ENCODE measurements at places on chromosomes 5 and 9.

GRCh38 chr5:151570058-151570457 lies 21.1 kb downstream of the FAT2 start:
- DNase-seq = no peak

GRCh38 chr5:69502767-69503488 lies 10.3 kb downstream of the OCLN start:
- no peak for DNase-seq

DNA sequence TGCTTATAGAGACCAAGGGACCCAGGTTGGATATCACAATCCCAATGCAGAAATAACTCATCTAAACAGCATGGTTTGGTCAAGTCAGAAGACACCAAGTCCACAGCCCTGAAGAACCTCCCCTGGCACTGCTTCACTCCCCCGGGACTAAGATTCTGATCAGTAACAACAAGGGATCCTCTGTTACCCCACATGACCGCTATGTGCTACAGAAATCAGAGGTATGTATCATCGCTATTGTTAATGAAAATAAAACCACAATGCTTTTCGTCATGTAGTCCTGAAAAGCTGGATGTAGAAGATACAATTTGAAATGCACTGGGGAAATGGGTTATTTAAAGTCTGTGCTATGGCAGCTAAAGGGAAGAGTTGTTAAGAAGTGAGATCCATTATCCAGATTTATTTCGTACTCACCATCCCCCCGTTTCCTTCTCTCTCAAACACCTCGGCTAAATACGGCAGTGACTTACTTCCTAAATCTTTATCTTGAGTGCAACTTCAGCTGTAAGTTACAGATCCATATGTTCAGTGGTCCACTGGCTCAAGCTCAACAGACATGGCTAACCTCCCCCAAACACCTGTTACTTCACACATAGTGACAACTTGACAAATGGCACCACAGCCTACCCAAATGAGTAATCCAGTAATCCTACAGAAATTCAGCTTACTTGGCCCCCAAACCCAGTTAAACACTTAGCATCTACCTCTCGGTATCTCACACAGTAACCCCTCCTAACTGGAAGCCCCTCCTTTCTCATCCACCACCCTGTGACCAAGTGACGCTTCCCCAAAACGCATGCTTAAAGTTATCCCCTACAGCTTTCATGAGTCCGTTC lies 129.2 kb downstream of the MYO10 start:
- no peak for DNase-seq

GRCh38 chr9:129597355-129598088 lies 23.4 kb downstream of the C9orf50 start:
- peak; percentile 68 for DNase-seq

GRCh38 chr9:86408121-86408520 lies 53.9 kb upstream of the TUT7 start:
- DNase-seq = no peak

GRCh38 chr9:37927601-37928551 lies 23.9 kb upstream of the SLC25A51 start:
- no peak for DNase-seq

- DNase-seq = no peak
Observed at GRCh38 chr9:14309403-14309802, 4.5 kb downstream of the NFIB start.

- DNase-seq = no peak
Observed at GRCh38 chr5:54113060-54113459, 197.3 kb downstream of the ARL15 start.

- DNase-seq = no peak
Observed at GRCh38 chr5:110179321-110179720, 489.6 kb downstream of the MAN2A1 start.

- DNase-seq = no peak
Observed at GRCh38 chr9:107018861-107019545, 156.0 kb downstream of the ZNF462 start.

DNA sequence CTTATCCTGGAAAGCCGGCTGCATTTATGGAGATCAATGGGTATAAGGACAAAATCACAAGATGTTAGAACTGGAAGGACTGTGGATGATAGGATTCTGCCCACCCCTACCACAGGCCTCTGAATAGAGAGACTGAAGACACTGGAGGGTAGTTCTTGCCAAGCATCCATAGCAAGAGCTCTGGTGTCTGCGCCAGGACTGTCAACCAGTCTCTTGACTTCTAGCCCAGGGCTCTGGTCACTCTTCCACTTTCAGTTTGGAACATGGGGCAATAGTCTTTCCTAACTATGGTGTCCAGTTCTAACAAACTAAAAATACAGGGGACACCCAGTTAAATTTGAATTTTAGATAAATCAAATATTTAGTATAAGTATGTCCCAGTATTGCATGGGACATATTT lies 23.4 kb downstream of the LARP1 start:
- no peak for DNase-seq

- DNase-seq = no peak
Observed at GRCh38 chr5:134507452-134507851, 18.0 kb upstream of the JADE2 start.

DNA sequence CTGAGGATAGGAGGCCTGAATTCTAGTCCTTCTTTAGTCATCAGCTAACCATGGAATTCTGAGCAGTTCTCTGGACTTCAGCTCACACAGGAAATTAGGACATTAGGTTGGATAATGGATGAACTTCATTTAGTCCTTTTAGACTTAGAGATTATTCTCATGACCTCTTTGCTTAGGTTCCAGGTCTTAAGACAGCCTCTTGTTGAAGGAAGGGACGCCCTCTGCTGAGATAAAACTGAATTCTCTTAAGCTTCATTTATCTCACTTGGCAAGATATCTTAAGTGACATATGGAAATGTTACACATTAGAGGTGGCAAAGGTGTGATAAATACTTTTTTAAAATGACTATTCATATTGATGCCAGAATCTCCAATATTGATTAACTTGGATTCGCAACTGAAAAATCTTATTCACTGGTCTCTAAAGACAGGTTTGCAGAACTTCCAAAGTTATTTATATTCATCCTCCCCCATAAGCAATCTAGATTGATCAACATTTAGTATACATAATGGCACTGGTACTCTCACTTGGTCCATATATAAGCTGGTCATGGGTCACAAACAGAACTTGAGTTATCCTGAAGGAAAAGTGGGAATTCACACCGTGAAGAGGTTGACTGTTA lies 16.9 kb upstream of the ZNF366 start:
- no peak for DNase-seq

- DNase-seq = no peak
Observed at GRCh38 chr9:117354244-117354847, 60.5 kb downstream of the ASTN2 start.

DNA sequence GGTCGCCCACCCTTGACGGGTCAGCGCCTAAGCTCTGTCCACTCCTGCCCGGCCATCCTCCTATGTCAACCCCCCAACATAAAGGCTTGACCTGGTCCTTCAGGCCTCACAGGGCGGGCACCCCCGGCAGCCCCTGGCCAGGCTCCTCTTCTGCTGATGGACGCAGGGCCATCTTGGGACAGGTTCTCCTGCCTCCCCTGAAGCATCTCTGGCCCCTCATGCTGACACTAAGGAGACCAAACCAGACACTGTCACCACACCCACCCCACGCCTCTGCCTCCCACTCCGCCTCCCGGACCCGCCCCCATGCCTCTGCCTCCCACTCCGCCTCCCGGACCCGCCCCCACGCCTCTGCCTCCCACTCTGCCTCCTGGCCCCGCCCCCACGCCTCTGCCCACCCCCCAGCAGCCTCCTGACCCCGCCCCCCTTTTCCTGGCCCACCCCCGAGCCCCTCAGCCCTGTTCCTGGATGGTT lies 6.8 kb downstream of the OBP2A start:
- DNase-seq = no peak

DNA sequence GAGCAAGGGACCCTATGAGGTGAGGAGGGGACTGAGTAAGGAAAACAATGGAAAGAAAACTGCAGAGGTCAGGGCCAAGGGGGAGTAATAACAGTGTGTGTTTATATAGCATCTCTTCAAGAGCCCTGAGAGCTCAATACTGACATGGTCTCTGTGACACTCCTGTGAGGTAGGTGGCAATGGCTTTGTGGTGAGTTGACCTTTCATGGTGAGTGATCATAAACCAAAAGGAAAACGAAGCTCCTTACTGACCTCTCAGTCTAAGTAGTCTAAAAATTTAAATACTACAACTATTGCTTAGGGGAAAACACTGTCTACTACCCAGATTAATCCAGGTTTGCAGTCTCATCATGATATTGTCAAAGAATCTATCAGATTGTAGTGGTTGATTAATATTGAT lies 130.9 kb downstream of the SNCAIP start:
- no peak for DNase-seq

DNA sequence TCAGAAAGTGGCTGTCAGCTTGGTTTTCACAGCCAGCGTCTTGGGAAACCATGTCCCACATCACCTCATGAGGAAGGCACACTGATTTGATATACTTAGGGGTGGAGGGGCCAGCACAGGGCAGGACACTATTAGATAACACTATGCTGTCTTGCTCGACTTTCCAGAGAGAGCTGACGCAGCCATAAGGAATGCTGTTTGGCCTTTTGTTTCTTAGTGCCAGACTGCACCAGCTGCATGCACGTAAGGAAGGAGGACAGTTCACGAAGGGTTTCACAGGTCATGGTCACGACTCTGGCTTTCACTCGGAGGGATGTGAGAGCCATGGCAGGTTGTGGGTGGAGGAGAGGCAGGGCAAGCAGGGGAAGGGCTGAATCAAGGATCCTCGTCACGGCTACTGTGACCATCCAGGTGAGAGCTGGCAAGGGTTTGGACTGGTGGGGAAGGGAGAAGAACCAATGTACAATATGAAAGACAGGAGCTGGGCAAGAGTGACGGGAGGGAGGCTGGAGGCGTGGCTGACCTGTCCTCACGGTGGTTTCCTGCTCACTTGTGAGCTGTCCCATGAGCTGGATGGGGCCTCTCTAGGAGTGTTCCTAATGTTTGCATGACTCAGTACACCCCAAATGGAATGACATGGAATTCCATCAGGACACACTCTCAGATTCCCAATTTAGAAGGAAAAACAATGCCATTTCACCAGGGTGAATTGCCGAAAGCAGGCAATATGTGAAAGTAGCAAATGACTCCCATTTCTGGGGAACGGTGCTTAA lies 61.7 kb downstream of the OTULIN start:
- DNase-seq = no peak

DNA sequence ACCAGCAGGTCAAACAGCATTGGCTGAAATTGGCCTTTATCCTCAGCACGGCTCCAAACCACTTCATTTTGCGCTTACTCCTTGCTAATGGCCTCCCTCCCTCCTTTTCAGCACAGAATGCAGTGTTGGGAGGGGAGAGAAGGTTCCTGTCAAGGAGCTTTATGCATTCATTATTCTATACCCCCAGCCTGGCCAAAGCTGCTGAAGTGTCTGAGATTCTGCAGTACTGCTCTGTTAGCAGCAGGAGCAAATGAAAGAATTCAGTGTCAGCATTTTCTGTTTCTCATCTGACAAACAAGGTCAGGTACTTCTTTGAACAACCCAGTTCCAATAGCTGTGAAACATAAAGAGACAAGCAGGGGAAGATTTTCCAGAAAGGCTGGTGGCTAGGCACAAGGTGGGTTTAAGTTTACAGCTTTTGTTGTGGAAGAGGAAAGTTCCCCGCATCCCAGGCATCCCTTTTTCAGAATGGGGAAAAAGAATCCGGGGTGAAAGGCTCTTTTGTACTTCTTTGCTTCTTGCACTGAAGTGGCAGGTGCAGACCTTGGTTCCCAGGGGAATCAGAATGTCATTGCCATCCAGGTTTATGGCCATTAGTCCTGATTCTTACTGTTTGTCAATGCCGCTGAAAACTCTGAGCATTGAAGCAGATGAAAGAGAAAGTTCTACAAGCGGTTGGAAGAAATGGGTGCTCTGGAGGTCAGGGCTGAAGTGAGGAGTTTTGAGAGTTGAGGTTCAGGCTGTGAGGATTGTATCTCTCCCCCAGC lies 109.3 kb upstream of the APC start:
- DNase-seq = no peak

DNA sequence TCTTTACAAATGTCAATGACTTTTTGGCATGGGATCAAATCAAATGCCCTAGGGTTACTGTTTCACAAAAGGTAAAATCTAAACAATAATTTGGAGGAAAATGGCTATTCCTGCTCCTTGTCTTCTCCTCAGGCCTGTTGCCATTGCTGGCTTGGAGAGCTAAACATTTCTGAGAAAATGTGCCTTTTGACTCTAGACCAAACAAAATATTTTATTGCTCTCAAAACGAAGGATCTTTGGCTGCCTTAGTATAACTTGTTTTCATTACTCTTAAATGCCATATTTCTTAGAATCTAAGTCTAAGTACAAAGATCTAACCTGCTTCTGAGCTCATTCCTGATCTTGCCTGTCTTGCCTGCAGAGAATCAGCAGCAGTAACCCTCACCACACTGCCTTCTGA lies 116.6 kb downstream of the MUSK start:
- DNase-seq = no peak

- no peak for DNase-seq
Observed at GRCh38 chr5:158170060-158170459, 311.1 kb upstream of the CLINT1 start.

DNA sequence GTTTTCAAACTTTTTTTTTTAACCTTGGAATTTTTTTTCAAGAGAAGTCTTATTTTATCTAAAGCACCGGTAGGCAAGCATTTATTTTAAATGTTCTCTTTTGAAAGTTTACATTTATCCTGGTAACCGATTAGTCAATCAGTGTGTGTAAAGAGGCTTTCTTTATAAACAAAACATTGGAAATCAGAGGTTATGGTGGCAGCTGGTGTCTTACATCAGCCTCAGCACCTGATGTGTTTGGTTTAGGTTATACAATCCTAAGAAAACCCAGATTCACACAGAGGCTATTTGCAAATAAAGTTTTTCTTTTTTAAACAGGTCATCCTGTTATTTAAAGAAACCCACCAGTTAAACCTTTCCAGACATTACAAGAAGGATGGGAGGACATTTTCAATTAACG lies 173.3 kb upstream of the GDNF start:
- no peak for DNase-seq

DNA sequence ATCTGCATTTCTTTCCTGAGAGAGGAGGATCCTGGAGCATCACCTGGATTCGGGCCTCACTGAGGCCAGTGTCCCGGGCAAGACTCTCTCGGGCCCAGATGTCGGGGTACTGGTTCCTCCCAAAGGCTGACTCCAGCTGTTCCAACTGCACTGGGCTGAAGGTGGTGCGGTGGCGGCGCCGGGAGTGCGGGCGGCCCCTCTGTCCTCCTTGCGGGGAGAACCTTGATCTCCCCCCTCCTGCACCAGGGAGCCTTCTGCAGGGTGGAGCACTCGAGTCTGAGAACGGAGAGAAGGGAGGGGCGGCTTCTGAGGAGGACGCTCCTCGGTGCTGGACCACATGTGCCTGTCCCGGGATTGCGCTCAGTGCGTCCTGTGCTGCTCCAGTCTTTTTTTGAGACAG lies 2.0 kb downstream of the PROP1 start:
- DNase-seq = no peak

DNA sequence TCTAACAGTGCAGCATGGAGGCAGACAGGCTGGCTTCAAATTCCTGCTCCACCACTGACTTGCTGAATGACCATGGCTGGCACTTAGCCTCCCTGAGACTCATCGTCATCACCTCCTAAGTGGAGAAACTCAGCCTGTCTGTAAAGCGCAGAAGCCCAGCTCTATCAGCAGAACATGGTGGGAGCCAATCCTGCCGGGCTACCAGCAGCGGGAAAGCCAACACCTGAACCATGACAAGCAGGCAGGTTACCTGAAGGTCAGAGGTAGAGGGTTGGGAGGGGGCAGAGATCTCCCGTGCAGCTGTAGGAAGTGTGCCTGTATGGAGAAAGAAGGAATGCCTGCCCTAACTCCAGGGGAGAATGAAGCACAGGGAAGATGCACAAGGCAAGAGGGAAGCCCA lies 72.6 kb upstream of the LRRTM2 start:
- DNase-seq = no peak
